ENCODE measurements at places on chromosomes 1 and 21.
A peak's percentile ranks its signal among the peaks of the same experiment; 100 is the strongest.

- no peak for DNase-seq
These were observed 12.0 kb downstream of the OTUD3 start for GRCh38 chr1:19894218-19894617.

DNA sequence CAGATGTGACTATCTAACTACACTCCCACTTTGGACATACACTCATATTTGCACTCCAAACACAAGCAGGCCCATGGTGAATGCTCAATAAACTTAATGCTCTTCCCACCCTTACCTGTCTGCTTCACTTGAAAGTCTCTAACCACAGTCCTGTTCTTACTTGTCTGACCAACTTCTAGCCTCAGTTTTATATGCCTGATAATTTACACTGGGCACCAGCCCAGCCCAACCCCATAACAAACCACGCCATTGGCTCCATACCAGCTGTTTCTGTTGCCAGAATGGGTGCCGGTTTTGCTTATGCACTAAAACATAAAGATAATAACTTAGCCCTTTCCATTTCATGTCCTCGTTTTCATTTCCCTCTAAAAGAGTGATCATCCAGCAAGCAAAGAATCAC is 395.4 kb downstream of the NTNG1 start:
- DNase-seq: peak; percentile 2

DNA sequence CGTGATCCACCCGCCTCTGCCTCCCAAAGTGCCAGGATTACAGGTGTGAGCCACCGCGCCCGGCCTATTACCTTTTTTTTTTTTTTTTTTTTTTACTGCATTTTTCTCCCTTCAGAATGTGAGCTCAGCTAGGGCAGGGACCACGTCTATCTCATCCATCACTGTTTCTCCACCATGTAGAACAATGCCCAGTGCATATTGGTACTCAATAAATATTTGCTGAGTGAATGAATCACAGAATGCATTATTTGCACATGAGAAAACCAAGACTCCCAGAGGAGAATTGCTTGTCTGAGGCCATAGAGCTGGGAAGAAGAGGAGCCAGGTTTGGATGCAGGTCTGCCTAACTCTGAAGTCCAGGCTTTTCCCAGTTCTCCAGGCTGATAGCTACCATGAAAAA is 8.2 kb upstream of the SLC9A1 start:
- no peak for DNase-seq

DNA sequence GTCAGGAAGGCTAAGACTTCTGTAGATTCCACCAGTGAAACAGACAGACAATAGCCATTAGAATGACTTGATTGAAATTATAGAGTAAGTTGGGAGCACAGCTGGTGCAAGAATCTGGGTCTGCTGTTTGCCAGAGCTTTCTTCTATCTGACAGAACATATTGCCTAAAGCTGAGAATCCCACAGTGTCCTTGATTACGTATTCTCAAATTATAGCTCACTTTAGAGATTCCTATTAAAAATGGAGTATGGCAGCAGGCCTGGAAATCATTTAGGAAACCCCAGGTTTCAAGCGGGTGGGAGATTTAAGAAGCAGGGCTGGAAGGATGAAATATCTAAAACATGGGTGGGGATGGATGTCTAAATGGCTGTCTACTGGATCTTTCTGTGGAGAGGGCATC is 639.7 kb upstream of the CXADR start:
- no peak for DNase-seq

GRCh38 chr1:206705726-206706297 is 21.1 kb downstream of the MAPKAPK2 start:
- no peak for DNase-seq

- no peak for DNase-seq
These were observed 80.1 kb upstream of the PTGFR start for GRCh38 chr1:78410643-78411042.

GRCh38 chr1:230986976-230987375 is 8.1 kb downstream of the ARV1 start:
- DNase-seq: peak; percentile 34

GRCh38 chr1:172969611-172970010 is 81.1 kb downstream of the TNFSF18 start:
- no peak for DNase-seq

DNA sequence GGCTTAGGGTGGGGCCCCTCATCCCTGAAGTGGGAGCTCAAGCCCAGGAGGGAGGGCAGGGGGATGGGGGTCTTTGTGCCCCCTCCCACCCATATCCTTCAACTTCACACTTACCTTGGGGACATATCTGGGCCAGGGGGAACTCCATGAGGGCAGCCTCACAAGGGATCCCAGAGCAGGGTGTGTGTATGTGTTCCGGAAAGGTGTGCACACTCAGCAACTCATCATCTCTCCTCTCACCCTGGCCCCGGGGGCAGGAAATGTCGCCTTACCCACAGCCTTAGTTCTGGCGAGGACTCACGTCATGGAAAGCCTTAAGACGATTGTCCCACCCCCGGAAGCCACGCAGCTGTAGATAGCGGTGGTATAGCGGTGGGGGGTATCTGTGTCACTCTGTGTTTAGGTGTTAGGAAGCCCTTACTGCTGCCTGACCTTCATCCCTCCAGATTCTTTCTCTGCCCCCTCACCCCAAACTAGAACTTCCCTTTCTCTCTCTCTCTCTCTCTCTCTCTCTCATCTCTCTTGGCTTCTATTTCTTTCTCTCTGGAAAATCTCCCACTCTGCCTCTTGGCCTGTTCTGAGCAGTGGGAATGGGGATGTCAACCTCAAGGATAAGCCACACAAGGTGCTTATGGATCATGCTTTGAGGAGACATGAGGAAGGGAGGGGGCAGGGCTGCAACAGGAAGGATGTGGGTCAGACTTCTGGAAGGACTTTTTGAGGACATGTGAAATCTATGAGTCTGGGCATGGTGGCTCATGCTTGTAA is at the start of gene SH2D2A:
Gene SH2D2A (minus strand): TSS at position 288 of the 768 bp plus-strand sequence. CDS start 140 bp downstream, at position 148.
- peak; percentile 83 for DNase-seq

- DNase-seq: peak; percentile 36
These were observed 61.5 kb downstream of the SYT2 start for GRCh38 chr1:202648605-202649226.

GRCh38 chr21:31670070-31670469 is 10.6 kb downstream of the SOD1 start:
- no peak for DNase-seq

- no peak for DNase-seq
These were observed 10.6 kb upstream of the SUMO3 start for GRCh38 chr21:44828362-44829056.

DNA sequence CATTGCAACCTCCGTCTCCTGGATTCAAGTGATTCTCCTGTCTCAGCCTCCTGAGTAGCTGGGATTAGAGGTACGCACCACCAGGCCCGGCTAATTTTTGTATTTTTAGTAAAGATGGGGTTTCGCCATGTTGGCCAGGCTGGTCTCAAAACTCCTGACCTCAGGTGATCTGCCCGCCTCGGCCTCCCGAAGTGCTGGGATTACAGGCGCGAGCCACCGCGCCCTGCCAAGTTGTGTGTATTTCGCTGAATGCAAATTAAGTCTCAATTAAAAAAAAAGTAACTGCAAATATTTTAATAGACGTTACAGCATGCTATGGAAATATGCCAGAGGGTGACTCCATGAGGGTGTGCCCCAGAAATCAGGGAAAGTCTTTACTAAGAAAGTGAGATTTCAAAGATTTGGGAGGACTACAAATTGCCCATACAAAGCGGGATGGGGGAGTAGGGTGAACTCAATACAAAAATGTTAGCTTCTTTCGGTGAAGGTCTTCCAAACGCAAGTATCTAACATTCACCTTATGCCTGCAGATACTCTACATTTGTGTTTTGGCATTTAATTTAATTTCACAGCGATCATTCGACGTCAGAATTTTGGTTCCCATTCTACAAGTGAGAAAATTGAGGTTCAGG is 85.6 kb downstream of the NKAIN1 start:
- no peak for DNase-seq

DNA sequence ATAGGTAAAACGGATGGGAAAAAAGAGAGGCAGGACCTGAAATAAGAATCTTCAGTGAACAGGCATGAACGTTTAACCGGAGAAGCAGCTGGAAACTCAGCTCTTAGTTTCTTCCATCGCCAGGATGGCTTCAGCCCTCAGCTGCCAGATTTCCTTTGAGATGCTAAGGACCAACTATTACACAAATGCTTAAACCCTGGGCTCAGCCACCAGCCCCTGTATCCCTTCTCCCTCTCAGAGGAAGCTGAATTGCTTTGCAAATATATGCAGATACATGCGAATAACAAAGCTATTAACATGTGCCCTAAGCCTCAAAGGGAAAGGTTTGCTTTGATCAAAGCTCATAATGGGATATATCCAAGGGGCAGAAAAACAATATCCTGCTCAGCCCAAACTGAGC is 515.1 kb downstream of the OMA1 start:
- DNase-seq: no peak

- DNase-seq: peak; percentile 34
These were observed 7.4 kb downstream of the WDR77 start for GRCh38 chr1:111441573-111442192.

- no peak for DNase-seq
These were observed 136.1 kb upstream of the USH2A start for GRCh38 chr1:216559359-216559758.

- no peak for DNase-seq
These were observed 32.4 kb upstream of the MGST3 start for GRCh38 chr1:165598676-165599059.
